ENCODE measurements at places on chromosomes 5 and 9.

DNA sequence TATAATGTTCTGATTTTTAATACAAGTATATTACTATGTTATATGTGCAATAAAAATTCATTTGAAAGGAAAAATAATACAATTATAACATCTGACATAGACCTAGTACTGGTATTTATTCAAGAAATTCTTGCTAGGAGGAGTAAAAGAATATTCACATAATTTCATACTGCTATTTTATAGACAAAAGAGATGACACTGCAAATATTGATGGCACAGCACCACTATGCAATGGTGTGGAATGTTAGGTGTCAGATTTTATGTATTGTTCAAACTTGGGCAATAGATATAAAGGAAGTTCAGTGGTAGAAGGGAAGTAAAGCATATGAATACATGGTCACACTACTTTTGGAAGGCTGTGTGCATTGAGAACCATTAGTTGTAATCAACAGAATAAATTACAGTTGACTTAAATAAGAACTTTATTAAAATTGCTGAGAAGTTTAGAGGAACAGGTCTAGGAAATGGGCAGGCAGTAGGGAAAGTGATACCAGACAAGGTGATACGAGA, 143.9 kb downstream of the OR2K2 start:
- DNase-seq = no peak

DNA sequence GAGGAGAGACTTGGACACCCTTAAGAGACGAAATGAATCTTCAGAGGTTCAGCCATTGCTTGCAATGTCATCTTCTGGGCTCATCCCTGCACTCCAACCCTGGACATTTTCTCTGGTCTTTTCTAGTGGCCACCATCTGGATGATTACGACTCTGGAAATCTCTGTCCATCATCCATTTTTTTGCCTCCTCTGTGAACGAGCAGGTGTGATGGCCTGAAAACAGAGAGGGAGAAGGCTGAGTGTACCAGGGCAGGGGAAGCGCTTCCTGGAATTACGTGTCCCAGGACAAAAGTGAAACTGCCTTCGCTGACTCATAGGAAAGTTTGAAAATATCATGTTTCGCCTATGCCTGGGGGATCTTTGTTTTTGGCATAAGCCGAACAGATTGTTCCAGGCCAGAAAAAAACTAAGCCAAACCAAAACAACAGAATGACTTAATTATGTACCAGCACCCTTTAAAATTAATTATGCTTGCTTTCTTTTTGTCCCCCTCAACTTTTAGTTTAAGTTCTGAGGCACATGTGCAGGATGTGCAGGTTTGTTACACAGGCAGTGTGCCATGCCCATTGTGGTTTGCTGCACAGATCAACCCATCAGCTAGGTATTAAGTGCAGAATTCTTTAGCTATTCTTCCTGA, 31.9 kb downstream of the ANKRD33B start:
- DNase-seq = peak; percentile 80

DNA sequence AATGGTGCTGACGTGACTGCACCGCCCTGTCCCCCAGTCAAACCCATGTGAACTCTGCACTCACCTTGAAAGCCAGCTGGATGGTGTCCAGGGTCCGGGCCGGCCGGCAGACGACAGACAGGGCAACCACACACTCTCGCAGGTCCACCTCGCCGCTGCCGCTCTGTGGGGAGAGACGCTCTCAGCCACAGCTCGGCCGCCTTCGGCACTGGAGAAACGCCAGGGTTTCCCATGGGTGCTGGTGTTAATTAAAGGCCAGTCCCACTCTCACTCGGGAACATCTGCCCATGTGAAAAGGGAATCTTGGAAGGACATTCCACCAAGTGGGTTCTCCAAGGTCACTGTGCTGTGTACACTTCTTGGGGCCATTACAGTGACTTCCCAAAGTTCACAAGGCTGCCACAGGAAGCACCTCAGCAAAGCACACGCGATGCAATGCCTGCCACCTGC, 25.5 kb upstream of the SLC6A3 start:
- no peak for DNase-seq

DNA sequence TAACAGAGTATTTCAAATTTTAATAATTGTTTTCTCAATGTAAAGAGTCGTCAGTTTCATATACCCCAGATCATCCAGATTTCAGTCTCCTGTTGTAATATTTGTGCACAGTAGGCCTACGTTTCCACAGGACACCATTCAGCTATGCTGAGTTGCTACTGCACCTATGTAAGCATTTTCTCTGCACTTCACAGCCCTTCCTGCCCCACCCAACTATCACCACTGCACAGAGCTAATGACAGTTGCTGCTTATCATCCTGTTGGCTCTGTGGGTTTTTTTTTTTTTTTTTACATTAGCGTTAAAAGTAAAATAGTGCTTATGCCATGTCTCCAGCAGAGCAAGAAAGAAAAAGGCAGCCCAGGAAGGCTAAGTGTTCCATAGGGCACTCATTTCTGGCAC, 5.9 kb upstream of the PRKACG start:
- DNase-seq = no peak

DNA sequence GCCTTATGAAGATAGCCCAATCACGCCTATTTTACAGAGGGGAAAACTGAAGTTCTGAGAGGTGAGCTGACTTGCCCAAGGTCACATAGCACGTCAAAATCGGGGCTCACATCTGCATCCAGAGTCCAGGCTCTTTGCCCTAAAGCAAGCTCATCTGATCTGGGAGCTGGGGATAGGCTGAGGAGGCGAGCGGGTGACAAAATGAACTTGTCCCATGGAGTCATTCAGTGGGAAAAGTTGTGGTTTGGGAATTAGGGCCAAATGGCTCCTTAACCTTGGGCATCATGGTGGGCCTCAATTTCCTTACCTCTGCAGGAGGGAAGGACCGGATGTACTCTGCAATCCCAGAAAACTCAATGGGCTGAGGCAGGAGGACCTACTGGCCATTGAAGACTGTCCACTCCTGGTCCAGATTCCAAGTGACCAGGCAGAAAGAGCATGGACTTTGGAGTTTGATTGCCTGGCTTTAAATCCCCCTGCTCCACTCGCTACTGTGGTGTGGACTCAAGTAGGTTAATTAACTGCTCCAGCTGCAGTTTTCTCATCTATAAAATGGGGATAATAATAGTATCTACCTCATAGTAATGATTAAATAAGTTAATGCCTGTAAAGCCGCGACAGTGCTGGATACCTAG, 160.4 kb downstream of the RGS3 start:
- DNase-seq = no peak

DNA sequence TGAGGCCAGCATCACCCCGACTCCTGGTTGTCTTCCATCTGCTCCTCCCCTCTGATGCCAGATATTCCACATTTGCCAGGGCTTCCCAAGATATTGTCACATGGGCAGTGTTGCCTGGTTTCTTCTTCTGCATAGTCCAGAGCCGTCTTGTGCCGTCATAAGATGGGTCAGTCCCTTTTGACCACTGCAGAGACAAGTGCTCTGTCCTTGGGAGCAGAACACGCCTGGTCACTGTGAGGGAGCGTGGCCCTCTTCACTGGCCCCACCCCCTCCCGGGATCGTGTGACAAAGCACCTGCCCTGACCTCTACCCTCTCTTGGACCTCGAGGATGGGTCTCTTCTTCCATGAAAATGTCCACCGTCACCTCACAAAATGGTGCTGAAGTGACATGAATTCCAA, 41.6 kb downstream of the UBE2QL1 start:
- DNase-seq = no peak

GRCh38 chr9:91978740-91979414, 28.8 kb upstream of the ROR2 start:
- peak; percentile 2 for DNase-seq

DNA sequence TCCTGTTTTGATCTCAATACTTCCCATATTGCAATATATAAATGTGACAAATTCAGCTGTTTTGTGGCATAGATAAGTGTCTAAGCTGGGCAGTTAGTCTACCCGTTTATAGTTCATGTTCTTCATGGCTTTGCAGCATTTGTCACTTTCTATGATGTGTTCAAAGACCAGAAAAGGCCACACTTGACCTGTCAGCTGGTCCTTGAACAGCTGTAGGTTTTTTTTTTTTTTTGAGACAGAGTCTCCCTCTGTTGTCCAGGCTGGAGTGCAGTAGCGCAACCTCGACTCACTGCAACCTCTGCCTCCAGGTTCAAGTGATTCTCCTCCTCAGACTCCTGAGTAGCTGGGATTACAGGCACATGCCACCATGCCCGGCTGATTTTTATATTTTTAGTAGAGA, 28.4 kb downstream of the CMBL start:
- no peak for DNase-seq

- no peak for DNase-seq
Observed at GRCh38 chr9:13923381-13923780, 390.6 kb downstream of the NFIB start.

DNA sequence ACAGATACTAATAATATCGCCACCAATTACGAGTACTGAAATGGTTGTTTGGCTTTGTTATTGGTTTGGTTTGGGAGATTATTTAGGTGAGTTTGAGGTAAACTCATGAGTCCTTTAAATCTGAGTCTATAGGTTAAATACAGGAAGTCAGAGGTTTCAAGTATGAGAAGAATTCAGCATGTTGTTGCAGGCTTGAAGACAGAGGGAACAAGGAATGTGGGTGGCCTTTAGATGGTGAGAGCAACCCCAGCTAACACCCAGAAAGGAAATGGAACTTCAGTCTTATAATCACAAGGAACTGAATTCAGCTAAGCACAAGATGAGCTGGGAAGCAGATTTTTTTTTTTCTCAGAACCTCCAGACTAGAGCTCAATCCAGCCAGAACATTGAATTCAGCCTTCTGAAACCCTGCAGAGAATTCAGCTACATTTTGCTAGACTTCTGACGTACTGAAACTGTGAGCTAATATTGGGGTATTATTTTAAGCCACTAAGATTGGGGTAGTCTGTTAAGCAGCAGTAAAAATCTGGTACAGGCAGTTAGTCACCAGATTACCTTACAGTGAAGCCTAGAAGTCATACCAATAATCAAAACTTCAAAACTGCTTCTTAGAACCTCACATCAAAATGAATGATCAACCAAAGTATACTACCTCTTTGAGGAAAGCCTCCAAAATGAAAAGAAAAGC, 216.0 kb upstream of the PUM3 start:
- DNase-seq = no peak

DNA sequence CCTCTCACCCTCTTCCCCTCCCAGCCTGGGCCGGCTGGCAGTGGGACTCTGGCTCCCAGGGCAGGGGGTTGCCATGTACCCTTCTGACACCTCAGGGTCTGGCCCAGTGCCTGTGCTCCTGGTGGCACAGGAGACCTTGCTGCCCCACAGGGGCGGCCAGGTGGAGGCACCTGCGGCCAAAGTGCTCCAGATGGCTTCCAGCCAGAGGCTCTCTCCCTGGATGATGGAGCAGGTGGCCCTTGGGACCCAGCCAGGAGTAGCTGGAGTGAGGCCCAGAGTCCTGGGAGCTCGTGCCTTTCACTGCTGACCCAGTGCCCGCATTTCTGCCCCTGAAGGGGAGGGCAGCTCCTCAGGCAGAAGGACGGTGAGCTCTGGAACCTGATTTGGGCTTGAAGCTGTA, 87.3 kb downstream of the NTNG2 start:
- DNase-seq = no peak

DNA sequence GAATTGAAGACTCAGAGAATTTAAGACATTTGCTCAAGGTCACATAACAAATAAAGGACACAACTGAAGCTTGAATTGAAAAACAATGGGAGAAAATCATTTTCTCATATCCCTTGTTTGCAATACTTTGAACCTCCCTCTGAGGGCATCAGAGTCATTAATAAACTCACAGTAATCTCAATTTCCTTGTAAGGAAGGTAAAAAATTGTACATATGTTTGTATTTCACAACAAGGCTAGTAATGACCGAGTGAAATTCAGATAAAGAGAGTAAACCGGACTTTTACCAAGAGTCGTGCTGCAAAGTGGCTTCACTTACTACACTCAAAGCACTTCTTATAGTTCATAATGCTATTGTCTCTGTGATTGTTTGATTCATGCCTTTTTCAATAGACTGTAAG, 665.0 kb downstream of the NR2F1-AS1 start:
- DNase-seq = no peak

- peak; percentile 33 for DNase-seq
Observed at GRCh38 chr5:155943516-155944407, 383.2 kb upstream of the SGCD start.

Data from activated CD4-positive, alpha-beta T cell treated with anti-CD3 and anti-CD28 coated beads, Interleukin-2, Interleukin-4, amounts not matched to agents 100 ng/mL and 50 ng/mL, durations not matched to agents 16 hours and 8 hours (primary cell).